ENCODE measurements at places on chromosomes 6 and 20. TPM values are rescaled to one million over a fixed set of nuclear protein-coding genes. Genes with fewer than 3 reads are reported as not detected.

DNA sequence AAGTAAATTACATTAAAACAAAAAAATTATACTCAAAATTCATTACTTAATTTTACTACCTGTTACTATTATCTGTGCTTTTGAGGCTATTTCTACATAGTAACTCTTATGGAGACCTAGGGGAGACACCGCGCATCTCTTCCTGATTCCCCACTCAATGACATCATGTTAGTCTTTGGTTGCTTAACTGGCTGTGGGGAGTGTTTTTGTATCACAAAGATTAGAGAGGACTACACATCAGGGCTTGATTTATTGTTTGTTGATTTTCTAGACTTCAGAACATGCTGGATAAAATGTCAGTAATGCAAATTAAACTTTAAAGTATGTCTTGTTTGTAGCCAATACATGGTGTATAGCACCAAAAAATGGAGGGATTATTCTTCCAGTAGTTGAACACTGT lies 26.0 kb downstream of the SLC2A10 start:
- DNase-seq = no peak

The CENPQ gene
- 0.88 TPM for total RNA-seq

DNA sequence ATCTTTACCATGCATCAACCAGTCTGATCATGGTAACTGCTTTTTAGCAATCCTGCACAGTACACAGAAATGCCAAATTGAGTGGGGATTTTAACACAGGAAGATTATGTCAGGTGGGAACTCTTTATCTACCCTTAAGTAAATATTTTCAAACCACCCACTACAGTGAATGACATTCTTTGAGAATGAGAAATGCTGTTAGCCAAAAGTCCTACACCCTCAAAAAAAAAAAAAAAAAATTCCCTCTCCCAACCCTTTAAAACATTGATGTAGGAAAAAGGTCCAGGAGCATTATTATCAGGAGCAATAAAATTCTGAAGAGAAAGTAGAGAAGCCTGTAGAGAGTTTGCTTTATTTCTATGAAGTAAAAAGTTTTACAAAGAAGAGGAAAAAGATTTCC lies 307.2 kb upstream of the THEMIS start:
- no peak for DNase-seq

GRCh38 chr6:146884728-146885127 lies 286.0 kb downstream of the ADGB start:
- DNase-seq = no peak

Measured in pancreas (tissue), 10 donors.